ENCODE measurements at places on chromosomes 3 and 15.

- no peak for DNase-seq
These were observed 60.6 kb downstream of the THRB start for GRCh38 chr3:24433838-24434591.

DNA sequence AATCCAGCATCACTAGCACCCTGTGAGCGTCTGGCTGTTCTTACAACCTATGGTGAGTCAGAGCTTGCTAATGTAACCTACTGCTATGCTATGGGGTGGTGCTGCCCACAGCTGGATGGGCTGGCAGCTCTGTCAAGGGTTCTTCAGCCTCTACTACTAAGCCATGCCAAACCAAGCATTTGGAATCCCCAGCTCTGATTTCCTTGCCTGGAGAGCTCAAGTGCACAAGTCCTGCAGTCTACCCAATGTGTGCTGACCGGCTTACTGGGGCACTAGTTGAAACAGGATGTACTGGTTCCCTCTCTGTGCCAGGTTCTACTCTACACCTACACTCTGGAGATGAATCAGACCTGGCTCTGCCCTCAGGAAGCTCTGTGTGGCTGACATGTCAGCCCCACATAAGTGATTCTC is 4.2 kb downstream of the TEX264 start:
- no peak for DNase-seq

GRCh38 chr3:118531816-118532215 is 502.8 kb downstream of the IGSF11 start:
- no peak for DNase-seq

- DNase-seq: no peak
These were observed 464 bp downstream of the SOX2 start for GRCh38 chr3:181712226-181712552.

- peak; percentile 22 for DNase-seq
These were observed 747 bp downstream of the MYL3 start for GRCh38 chr3:46862369-46863025.

- no peak for DNase-seq
These were observed 16.8 kb upstream of the SMAD3 start for GRCh38 chr15:67048281-67049279.

DNA sequence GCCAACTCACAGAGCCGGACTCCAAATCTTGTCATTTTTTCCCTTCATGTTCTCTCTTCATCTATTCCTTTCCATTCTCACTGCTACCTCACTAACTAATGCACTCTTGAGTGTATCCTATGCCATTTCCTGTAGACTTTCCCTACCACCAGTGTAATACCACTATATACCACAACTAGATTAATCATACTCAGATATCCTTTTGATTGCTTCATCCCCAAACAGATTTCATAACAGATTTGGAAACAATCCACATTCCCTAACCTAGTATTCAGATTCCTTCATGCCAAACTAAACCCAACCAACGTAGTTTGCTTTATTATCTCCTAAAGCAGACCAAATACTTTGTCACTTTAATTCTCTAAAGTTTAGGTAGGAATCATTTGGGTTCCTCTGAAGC is 2.6 kb upstream of the PLOD2 start:
- no peak for DNase-seq

DNA sequence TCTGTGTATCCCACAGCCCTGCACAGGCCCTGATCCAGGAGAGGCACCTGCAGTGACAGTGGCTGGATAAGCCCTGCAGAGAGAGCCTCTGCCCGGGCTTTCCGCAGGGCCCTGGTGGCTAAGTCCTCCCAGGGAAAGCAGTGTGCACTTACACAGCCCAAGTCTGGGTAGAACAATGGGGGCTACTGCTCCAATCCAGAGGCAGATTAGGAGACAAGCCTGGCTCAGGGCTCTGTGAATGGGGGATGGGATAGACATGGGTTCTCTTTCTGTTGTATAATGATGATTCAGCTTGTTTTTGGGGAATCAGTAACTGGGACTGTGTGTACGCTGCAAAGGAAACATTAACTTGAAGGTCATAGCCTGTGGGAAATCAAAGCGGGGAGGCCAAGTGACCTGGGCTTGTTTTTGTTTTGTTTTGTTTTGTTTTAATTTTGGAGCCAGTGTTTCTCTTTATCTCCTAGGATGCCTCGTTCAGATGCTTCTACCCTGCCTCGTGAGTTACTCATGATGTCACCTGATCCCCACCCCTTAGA is 4.1 kb upstream of the ALDH1L1 start:
- DNase-seq: no peak

GRCh38 chr3:42019953-42020260 is 58.0 kb upstream of the ULK4 start:
- DNase-seq: no peak

All from right hindlimb (tissue), 1 donor.